ENCODE measurements at places on chromosomes 16 and 17.
A peak's percentile ranks its signal among the peaks of the same experiment; 100 is the strongest.

- DNase-seq: no peak
Measured at GRCh38 chr16:4412854-4413253, 3.5 kb downstream of the CORO7 start.

DNA sequence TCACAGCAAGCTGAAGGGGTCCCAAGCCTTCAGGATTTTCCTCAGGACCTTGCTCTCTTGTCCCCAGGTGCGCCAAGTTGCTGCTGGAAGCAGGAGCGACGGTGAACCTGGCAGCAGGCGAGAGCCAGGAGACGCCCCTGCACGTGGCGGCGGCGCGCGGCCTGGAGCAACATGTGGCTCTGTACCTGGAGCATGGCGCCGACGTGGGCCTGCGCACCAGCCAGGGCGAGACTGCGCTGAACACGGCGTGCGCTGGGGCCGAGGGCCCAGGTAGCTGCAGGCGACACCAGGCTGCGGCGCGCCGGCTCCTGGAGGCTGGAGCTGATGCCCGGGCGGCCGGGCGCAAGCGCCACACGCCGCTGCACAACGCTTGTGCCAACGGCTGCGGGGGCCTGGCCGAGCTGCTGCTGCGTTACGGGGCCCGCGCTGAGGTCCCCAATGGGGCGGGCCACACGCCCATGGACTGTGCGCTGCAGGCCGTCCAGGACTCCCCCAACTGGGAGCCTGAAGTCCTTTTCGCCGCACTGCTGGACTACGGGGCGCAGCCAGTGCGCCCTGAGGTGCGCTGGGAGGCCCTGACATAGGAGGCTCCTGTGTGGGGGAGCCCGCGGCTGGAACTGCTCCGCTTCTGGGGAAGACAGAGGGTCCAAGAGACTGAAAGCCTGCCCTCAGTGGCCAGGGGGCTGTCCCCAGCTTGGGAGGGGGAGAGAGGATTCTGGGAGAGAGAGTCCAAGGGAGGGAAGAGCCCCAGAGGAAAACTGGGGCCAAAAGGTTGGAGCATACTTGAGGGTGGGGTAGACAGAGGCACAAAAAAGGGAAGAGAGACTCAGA lies 6.4 kb downstream of the ASB16 start:
- no peak for DNase-seq

DNA sequence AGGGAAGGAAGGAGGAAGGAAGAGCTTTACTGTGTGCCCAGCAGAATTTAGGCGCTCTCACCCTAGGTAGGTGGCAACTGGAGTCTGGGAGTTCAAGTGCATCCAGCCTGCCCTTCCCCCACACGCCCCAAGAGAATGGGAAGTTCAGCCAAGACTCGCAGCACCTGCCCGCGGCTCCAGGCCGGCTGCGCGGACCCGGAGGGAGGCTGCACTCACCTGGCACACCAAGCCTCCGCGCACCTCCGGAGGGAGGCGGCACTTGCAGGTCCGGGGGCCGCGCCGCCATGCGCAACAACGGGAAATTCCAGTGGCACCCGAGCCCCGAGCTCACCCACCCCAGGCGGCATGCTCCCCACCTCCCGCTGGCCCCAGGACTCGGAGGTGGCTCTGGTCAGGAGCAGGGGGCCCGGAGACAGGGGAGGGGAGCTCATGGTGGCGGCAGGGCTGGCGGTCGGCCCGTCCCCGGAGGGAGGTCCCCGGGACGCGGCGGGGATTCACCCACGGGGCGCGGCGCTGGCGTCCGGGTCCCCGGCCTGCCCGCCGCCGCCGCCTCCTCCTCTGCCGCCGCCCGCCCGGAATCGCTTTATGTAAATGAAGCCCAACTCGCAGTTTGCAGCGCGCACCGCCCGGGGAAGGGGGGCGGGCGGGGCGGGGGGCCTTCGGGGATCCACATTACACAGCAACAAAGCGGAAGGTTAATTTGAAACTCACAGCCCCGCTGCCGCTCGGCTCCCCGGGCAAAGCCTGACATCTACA lies at the start of gene ZFHX3:
Gene ZFHX3, minus strand, starts transcription at position 593 of the 756 bp plus-strand sequence. CDS start 87,983 bp downstream, outside the sequence.
- DNase-seq: peak; percentile 87

DNA sequence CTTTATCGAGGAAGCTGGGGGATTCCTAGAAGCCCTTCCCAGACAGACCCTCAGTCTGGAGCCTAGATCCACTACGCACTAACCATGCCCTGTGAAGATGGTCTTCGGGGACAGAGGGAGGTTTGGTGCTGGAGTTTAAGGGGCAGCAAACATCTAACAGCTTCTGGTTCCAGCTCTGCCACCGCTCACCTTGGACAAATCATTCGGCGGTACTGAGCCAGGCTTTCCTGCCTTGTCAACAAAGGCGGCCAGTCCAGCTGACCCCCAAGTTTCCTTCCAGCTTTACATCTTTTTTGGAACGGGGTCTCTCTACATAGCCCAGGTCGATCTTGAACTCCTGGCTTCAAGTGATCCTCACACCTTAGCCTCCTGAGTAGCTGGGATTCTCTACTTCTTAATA lies 369 bp upstream of the GJD3 start:
- DNase-seq: no peak

DNA sequence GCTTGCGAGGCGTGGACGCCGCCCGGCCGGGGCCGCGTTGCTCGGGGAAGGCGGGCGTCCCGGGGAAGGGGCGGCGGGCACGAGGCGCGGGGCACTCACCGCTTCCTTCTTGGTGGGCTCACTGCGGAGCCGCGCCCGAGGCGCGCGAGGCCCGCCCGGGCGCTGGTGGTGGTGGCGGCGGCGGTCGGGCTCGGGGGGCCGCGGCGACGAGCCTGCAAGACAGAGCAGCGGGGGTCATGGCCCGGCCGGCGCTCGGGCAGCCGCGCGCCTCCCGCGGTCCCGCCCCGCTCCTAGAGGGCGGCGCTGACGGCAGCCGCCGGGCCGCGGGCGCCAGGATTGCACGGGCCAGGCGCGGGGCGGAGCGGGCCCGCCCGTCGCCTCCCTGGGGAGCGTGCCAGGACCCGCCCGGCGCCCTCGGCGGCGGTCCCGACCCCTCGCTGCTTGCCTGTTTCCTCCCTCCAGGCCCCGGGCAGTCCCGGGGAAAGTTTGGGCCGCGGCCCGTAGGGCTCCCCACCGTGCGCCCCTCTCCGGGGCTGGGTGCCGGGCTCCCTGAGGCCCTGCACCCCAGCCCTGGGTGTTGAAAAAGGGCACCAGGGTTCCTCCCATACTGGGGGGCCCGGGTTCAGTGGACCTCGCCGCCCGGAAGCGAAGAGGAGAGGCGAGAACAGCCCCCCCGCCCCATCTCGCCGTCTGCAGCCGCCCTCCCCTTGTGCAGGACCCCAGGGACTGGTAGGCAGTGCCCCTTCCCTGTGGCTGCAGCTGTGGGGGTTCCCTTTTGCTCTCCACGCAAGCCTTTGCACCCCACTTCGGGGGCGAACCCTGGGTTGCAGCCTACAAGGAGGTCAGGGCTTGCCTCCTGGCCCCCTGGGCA lies at the start of gene C16orf74:
Gene C16orf74, minus strand, starts transcription at position 270 of the 871 bp plus-strand sequence. CDS start 15,879 bp downstream, outside the sequence.
- peak; percentile 72 for DNase-seq

DNA sequence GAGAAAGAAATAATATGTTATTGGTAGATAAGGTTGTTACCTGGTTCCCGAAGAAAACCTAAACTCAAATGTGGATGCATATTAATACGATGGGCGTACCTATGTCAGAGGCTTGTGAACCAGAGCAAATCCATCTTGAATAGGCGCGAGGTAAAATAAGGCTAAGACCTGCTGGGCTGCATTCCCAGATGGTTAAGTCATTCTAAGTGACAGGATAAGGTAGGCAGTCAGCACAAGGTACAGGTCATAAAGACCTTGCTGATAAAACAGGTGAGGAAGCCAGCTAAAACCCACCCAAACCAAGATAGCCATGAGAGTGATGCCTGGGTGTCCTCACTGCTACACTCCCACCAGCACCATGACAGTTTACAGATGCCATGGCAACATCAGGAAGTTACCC lies 1400.1 kb downstream of the CDH8 start:
- DNase-seq: peak; percentile 17

GRCh38 chr17:41965694-41966462 lies 717 bp upstream of the CNP start:
- peak; percentile 65 for DNase-seq

DNA sequence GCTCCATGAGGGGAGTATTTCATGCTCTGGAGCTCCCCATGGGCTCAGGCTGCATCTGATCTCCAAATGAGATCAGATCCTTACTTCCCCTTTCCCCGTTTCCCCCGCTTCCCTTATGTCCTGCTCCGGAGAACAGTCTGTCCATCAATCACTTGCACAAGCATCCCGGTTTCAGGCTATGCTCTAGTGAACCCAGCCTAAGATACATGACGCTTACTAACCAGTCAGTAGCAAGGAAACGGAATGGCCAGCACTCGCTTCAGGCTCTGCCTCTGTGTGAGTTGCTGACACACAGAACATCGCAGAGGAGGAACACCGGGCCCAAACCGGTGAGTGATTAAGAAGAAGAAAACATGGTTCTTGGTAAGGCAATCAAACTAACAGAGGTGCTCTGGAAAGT lies 9.4 kb upstream of the ATP5MC1 start:
- no peak for DNase-seq

DNA sequence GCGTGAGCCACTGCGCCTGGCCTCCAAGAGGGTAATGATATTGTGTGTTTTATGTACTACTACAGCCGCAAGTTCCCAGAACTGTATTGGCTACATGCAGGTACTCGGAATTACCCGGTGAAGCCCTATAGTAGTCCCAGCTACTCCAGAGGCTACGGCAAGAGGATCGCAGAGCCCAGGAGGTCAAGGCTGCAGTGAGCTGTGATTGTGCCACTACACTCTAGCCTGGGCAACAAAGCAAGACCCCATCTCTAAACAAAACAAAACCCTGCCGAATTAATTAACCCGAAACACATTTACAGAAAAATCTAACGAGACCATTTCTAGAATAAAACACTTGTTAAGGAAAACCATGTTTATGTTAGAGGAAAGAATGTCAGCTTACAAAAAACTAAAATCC lies 2.2 kb upstream of the USP22 start:
- DNase-seq: no peak

- DNase-seq: no peak
Measured at GRCh38 chr17:33288954-33289353, 4.1 kb downstream of the ASIC2 start.

DNA sequence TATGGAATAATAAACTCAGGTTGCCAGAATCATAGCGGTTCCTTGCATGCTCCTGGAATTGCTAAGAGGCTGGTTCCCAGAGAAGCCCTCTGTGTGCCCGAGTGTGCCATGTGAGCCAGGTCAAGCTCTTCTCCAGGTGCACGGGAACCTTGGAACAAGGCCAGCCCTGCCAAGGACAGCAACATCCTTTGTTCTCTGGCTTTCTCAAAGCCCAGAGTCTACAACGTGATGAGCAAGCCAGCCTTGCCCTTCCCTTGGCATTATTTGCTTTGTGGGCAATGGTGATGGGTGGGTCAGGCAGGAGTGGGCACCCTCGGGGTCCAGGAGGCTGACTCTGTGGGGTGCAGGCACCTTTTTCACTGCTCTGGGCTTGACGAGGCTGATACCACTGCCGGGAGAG lies 14.2 kb upstream of the SEC14L1 start:
- DNase-seq: peak; percentile 42

- peak; percentile 67 for DNase-seq
Measured at GRCh38 chr16:89917773-89918452, 749 bp upstream of the MC1R start.

DNA sequence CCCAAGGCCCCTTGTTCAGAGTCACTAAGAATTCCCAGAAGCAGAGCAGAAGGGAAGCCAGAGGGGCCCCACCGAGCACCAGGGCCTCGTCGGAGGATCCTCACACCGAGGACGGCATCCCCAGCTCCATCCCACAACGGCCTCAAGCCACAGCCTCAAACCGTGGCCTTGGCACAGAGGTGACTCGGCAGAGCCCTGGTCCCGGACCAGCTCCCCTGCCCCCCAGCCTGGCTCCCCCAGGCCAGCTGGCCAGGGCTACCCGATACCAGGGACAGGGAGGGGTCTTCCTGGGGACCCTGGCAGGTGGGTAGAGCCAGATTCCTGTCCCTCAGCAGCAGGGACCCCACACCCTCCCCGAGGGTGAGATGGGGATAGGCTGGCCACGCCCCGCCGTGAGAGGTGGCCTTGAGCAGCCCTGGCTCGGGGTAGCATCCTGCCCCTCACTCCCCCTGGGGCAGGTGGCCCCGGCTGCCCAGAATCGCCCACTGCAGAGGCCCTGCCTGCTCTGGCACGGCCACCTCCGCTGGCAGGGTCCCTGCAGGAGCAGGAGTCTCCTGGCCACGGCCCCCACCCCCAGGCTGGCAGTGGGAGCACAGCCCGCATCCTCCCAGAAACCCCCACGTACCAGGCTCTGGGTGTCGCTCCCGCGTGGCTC lies 5.6 kb upstream of the PVALEF start:
- DNase-seq: no peak

- DNase-seq: peak; percentile 54
Measured at GRCh38 chr17:74968361-74968780, 4.2 kb downstream of the HID1 start.

- no peak for DNase-seq
Measured at GRCh38 chr16:56421976-56422669, 3.2 kb downstream of the AMFR start.

- no peak for DNase-seq
Measured at GRCh38 chr17:67218385-67218950, 26.5 kb downstream of the HELZ start.

DNA sequence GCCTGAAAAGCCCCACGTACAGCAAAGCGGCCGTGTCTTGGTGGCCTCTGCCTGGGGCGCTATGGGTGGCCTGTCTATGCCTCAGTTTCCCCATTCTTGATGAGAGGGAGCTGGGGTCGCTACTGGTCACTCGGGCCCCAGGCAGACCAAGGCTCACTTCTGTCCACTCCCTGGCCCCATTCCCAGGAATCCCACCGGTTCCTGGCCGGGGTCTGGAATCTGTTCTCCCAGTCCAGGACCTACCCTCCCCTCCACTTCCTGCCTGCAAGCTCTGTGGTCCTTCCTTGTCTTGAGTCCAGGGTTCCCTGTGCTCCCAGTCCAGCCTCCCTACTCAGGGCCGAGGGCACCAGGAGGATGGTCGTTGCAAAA lies 24.5 kb downstream of the METRNL start:
- no peak for DNase-seq

GRCh38 chr16:55597928-55598327 lies 31.4 kb downstream of the CAPNS2 start:
- DNase-seq: no peak

GRCh38 chr17:64040206-64040605 lies 19.8 kb upstream of the ICAM2 start:
- no peak for DNase-seq

DNA sequence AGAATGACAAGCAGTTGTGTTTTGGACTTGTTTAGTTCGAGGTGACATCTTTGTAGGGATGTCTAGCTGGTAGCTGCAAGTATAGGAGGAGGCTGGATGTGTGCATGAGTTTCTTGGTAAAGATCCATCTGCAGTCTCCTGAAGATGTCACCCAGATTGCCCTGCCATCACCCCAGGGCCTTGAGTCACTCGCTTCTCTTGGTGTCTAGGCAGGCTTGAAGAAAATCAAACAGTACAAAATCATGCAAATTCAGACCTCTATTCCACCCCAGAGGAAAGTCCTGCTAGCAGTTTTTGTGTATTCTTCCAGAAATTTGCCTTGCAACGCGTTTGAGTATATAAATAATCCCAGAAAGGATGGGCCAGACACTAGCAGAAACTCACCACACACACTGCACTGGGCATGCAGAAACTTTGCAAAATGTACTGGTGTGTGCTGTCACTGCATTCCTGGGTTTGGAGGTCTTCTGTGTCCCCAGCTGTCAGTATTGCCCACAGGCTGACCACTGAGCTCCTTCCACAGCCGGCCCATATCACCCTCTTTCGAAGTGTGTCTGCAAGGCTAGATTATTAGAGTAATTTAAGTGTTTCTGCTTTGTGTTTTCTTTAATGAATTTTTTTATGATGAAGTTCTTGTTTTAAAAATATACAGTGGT lies 51.5 kb downstream of the TENT4B start:
- DNase-seq: no peak

- DNase-seq: no peak
Measured at GRCh38 chr17:8074554-8074953, 13.0 kb downstream of the ALOX12B start.

GRCh38 chr16:48536614-48537200 lies 73.3 kb downstream of the N4BP1 start:
- DNase-seq: peak; percentile 65

Data from lung (tissue), 17 donors.